Stimulated activated CD8-positive, alpha-beta memory T cell treated with anti-CD3 and anti-CD28 coated beads, Interleukin-7, amount 100 ng/mL, for 1 hour (primary cell): ENCODE measurements at places on chromosomes 5 and 9.

- no peak for DNase-seq
These were observed 68.6 kb upstream of the IL17B start for GRCh38 chr5:149447373-149448367.

DNA sequence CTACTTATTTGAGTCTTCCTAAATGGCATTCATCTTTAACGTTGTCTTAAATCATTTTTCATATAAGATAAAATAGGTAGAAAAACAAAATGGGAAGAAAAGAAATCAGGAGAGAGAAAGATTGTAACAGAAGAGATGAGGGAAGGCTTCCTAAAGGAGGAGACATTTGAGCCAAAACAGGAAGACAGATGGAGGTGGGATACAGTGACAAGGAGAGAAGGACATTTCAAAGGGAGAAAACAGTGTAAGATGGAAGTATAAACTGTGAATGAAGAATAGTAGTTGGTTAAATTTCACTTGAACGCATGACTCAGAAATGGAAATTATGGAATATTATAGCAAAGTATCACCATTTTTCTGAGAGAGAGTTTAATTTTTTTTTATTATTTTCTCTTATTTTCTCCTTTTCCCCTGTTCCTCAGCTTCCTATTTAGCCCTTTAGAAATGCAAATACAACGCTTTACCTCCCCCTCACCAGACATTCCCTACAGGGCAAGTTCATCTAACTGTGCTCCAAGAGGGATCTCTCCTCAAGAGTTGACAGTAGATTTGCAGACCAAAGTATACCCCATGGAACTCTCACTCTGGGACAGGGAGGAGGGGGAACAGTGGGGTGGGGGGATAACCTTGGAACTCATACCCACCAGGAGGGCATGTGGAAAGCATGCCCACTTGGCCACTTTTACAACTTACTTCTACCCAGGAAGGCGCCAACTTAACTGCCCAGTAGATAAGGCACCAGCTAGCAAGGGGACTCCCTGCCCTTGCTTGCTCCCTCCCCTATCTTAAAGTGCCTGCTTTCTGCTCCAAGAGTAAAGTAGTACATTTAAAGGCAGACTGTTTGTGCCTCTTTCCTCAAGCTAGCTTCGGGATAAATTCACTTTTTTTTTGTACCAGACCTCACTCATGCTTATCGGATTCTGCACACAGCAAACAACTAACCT is 304.7 kb upstream of the POU5F2 start:
- DNase-seq: no peak

DNA sequence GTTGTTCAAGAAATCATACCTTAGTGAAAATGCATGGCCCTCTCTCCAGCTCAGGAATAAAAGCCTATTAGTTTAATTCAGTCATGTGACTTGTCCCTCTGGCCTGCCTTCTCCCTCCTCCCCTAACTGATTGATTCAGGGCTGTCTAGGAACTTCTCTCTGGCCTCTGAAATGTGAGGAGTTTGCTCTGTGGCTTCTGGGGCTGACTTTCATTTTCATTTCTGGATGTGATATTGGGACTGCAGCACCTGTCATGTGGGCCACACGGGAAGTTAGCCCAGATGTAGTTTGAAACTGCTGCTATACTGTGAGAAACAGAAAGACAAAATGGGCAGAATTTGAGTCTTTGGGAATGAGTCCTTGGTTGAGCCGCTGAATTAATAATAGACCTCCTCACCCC is 44.8 kb downstream of the PARP8 start:
- DNase-seq: peak; percentile 7

DNA sequence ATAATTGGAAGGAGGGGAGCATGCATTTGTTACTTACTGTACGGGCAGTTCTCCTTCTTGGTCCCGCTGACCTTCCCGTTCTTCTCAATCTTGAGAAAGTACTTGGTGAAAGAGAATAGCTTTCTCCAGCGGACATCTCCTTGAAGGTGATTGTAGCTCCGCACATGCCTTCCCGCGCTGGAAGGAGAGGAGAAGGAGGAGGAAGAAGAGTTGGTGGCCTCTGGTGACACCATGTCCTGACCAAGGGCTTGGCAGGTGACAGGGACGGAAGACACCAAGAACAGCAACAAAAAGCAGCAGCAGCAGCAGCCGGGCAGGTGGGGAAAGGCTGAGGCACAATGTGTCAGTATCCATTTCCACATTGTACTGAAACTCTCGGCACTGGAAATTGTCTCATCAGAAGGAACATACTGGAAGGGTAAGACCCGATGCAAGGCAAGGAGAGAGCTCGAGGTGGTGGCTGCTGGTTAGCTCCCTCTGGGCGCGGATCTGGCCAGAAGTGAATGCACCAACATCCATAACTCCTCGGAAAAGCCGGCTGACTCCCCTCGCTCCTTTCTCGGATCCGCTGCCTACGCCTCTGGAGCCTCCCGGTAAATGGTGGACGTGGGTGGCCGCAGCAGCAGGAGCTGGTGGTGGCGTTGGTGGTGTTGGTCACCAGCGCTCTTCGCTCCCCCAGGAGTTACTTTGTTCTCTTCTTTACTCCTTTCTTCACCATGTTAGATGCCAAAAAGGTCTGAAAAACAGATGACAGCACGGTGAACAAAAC is 715 bp downstream of the FGF10 start:
- no peak for DNase-seq

DNA sequence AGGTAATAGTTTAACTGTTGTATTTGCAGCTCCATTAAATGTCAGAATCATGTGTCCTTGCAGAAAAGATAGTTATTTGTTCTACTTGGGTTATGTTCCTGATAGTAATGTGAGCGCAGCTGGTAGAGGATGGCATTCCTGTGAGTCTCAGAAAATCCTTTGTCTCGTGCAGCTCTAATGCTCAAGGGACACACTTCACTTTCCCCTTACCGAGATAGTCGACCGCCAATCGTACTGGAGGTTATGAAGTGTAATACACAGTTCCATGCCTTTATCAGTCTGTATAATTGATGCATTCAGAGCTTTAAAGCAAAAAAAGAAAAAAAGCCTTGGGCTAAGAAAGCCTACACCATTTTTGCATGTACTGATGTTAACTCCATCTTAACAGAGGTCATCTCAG is 60.2 kb upstream of the SRP19 start:
- no peak for DNase-seq

DNA sequence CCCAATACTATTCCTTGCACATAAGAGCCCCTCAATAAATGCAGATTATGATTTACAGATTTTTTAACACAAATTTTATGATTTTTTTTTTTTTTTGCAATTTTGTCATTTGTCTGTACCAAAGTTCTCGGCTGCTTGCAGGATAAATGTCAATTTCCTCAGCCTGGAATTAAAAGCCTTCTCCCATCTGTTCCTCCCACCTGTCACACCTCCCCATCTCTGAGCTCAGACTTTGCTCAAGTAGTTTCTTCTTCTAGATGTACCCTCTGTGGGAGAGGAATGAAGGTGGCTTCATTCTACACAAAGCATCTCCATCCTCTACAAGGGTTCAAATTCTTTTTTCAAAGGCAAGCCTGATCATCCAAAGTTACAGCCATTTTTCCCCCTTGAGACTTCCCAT is 153.7 kb upstream of the GRAMD2B start:
- no peak for DNase-seq

GRCh38 chr5:107516452-107517184 is 154.1 kb downstream of the EFNA5 start:
- DNase-seq: no peak

DNA sequence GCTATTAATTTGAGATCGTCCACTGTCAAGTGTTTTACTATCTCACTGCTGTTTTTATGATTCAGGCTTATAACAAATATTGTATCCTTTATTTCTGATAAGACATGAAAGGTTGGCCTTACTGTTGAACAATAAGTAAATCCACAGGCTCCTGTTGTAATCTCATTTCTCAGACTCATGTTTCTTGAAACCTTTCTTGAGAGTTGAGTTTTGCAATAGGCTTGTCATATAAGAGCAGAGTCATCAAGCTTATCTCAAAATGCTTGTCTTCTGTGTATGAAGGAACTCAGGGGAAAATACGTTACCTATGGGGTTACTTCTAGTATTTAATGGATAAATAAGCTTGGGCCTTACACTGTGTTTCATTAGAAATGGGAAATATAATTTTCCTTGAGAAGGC is 9.2 kb upstream of the TLX3 start:
- DNase-seq: no peak

DNA sequence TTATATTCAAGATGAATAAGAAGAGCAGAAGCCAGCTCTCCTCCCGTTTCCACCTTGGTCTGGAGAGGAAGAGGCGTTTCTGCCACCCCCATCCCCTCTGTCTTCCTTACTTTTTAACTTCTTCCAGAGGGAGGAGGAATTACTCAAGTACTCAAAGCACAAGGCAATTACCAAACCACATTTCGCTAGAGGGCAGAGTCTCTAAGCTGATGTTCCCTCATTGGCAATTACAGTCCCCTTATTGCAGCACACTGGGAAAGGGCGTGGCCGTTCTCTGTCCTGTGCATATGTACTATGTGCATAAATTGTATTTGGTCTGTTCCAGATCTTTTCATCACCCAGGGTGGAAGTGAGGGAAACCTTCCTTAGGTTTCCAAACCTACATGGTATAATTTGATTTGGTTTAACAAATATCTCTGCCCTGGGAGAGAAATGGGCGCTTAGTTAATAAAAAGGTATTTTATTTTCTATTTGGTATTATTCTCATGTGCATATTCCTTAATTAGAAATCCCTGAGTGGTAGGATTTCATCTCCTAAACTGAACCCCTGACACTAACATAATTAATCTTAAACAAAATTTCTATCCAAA is 29.8 kb upstream of the ALDOB start:
- DNase-seq: no peak

GRCh38 chr9:37784291-37784615 is 611 bp downstream of the EXOSC3 start:
- no peak for DNase-seq
